Muscle of back (tissue), 13 donors: ENCODE measurements at places on chromosomes 13 and 19.

DNA sequence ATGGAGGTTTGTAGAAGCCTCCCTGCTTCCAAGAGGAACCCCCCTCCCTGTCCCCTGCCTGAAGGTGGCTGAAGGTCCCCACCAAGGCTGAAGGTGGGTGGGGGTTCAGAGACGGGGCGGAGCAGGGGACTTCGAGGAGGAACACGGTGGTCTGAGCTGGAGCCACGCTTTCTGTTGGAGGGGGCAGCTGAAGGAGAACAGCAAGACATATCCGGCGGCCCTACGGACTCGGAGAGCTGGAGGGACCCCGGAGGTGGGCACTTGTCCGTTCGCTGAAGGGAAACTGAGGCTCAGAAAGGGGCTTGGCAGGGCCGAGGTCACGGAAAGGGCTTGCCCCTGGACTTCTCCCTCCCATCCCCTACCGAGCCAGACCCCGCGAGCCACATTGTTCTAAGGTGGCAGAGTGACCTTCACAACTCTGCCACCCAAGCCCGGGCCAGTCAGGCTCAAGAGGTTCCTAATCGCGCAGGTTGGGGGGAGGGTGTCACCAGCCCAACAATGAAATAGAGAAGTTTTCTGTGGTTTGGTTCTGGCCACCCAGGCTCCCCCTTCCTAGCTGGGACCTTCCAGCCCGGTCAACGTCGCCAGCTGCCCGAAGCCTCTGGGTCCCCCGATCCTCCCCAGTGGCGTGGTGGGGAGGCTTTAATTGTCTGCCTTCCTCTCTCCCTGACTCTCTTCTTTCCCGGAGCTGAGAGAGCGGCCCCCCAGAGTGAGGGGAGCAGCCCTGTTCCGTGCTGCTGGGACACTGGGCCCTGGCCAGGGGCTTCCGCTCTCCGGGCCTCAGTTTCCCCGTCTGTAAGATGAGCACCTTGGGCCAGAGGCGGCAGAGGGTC, 15.5 kb upstream of the KCNN1 start:
- DNase-seq: no peak

DNA sequence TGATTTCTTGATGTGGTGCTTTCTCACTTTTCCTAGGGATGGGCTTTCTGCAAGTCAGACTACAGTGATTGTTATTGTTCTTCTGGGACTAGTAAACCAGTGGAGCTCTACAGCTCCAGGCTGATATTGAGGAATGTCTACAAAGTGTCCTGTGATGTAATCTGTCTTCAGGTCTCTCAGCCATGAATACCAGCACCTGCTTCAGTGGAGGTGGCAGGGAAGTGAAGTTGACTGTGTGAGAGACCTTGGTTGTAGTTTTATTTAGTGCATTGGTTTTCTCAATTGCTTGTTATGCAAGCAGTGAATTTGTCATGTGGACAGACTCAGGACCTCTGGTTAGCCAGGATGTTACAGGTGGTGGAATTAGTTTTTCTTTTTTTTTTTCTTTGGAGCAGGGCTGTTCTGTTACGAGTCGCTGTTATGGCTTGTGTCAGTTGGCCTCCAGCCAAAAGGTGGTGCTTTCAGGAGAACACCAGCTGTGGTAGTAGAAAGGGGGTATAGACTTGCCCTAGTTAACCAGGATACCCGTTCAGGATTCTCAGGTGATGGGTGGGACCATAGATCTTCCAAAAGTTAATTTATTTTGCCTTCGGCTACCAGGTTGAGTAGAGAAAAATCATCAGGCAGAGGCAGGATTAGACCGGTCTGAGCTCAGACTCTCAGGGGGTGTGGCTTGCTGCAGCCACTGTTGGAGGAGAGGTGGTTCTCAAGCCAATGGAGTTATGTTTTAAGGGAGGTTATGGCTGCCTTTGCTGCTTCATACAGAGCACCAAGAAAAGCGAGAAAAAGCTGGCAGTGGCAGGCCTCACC, 11.9 kb upstream of the ZNF675 start:
- DNase-seq: no peak

- no peak for DNase-seq
Observed at GRCh38 chr13:76029088-76029487, 393.0 kb downstream of the LMO7 start.

DNA sequence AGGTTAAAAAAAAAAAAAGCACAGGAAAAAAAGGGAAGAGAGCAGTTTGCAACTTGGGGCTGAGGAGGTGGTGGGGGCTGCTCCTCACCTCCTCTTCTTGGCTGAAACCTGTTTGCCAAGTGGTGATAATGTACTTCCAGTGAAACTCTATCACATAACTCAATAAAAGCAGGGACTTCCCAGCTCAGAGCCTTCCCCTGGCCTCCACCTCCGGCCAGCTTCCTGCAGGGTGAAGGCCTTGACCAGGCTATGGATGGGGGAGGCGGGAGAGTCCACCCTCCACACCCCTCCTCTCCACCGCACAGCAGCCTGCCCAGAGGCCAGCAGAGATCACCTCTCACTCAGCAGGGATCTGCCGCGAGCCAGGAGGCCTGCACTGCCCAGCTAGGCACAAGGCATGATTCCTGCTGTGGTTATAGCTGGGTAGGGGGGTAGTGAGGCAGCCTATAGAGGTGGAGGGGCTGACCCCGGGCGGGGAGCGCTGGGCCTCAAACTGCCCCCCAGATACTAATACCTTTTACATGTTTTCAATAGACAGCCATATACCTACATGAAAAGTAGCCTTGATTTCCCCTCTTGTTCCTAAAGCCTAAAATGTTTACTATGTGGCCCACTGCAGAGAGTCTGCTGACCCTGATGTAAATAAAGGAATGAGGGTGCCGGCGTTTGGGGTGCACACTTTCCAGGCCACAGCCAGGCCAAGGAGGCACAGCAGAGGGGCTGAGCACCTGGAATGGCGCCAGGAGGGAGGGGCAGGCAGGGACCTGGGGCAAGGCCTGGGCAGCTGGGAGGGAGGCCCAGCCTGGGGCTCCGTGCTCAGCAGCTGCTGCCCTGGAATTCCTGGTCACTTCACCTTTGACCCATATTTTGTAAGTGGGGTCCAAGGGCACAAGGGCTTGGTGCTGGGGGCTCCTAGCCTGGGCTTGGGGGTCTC, 10.3 kb downstream of the ZNF787 start:
- peak; percentile 45 for DNase-seq

- DNase-seq: no peak
Observed at GRCh38 chr19:3813473-3814392, 27.6 kb upstream of the MATK start.

GRCh38 chr19:40284501-40285352, at the start of gene AKT2:
TSS of gene AKT2 (minus strand) at chr19:40285345. CDS start at chr19:40265267, 20,078 bp downstream.
- peak; percentile 63 for DNase-seq

DNA sequence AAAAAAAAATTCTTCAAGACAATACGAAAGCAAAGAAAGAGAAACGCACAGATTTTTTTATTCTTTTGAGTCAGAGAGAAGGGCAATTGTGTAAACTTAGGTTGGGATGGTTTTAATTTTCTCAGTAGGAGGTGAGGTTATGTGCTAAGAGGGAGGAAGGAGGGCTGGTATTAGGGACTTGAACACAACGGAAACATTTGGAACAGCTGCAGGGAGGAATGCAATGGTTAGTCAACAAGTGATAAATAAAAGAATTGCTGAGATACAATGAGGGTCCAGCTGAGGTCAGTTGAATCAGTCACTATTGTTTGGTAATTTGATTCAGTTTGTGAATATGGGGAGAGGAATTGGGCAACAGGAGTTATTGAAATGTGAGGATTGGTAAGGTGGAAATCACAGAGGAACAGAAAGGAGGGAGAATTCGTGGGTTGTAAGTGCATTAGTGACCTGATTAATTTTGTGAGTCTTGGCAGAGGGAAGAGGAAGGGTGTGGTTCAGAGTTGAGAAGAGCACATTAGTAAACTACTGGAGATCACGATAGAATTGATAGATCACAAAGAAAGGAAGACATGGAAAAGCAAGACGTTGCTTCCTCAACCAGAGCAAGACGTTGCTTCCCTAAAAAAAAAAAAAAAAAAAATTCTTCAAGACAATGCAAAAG, 499.5 kb upstream of the SPRY2 start:
- DNase-seq: peak; percentile 96
